Suprapubic skin (tissue), 4 donors: ENCODE measurements at places on chromosomes 1 and 21. TPM values are rescaled to one million over a fixed set of nuclear protein-coding genes. Genes with fewer than 3 reads are reported as not detected.

FCRL5 gene
- total RNA-seq = not detected

DNA sequence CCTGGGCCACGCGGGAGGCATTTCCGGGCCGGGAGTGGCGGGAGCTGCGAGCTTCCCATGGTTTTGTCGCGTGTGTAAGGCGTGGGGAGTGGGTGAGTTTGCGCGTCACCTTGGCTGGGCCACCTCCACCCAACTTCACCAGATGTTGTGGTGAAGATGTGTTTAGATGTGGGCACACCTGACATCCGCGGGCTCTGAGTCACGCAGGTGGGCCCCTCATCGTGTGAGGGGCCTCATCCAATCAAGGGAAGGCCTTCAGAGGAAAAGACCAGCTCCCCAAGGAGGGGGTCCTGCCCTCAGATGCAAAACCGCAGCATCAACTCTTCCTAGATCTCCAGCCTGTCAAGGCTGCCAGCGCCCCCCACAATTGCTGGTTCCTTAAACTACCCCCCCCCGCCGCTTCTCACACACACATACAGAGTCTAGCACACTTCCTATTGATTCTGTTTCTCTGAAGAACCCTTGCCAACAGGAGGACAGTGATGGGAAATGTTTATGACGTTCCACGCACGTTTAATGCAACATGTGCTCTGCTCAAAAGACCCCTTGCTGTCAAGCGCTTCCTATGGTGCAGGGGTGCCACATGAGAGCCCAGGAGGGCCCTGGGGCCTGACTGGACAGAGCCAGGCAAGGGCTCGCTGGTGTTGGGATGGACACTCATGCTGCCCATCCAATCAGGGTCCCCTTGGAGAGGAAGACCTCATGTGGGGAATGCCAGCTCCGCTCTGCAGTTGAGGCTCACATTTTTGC lies 11.9 kb downstream of the ACTRT2 start:
- DNase-seq = no peak

GRCh38 chr1:25068829-25069228 lies 138.8 kb upstream of the RUNX3 start:
- DNase-seq = no peak

GRCh38 chr1:66876664-66877063 lies 48.0 kb downstream of the DNAI4 start:
- DNase-seq = no peak

ASTN1 gene
- total RNA-seq = not detected

GRCh38 chr1:157932069-157932468 lies 61.4 kb upstream of the KIRREL1 start:
- DNase-seq = no peak

S100B gene
- total RNA-seq = 11.4 TPM
